ENCODE measurements at places on chromosomes 5 and 9.

DNA sequence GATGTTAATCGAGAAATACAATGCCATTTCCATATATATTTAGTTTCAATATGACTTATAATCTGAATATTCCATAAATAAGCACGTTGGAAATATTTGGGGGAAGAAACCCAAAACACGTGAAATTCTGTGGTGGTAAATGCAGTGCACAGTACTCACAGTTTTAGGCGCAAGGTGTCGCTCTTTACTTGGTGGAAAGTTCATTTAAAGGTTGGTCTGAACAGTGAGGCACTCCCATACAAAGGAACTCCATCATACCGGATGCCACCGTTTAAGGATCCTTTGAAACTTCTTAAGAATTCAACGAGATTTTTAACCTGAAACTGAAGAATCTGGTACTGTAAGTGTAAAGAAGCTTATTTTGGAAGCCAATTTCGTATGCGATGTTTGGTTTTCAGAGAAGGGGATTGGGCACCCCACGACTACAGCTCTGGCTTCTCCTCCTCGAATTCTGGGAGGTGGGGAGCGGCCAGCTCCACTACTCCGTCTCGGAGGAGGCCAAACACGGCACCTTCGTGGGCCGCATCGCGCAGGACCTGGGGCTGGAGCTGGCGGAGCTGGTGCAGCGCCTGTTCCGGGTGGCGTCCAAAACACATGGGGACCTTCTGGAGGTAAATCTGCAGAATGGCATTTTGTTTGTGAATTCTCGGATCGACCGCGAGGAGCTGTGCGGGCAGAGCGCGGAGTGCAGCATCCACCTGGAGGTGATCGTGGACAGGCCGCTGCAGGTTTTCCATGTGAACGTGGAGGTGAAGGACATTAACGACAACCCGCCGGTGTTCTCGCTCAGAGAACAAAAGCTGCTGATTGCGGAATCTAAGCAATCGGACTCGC, at the start of gene PCDHA11:
TSS of gene PCDHA11 (plus strand) at position 237 of the 834 bp plus-strand sequence. CDS start at position 384, 147 bp downstream.
- no peak for DNase-seq

GRCh38 chr9:114060711-114061110, 17.4 kb downstream of the AMBP start:
- no peak for DNase-seq

GRCh38 chr9:133470988-133471387, 7.9 kb downstream of the SLC2A6 start:
- no peak for DNase-seq

- DNase-seq, result no peak
Observed at GRCh38 chr9:110655754-110656641, 12.6 kb upstream of the MUSK start.

- DNase-seq, result no peak
Observed at GRCh38 chr9:93198117-93198837, 14.3 kb downstream of the WNK2 start.

- DNase-seq, result no peak
Observed at GRCh38 chr5:100772006-100772405, 131.1 kb downstream of the ST8SIA4 start.

- DNase-seq, result no peak
Observed at GRCh38 chr5:132478366-132478871, 12.2 kb downstream of the IRF1 start.

GRCh38 chr5:109553846-109554245, 135.9 kb upstream of the MAN2A1 start:
- DNase-seq, result no peak

GRCh38 chr5:97022898-97023297, 87.0 kb downstream of the LNPEP start:
- no peak for DNase-seq

GRCh38 chr5:150573867-150574817, 66.2 kb downstream of the NDST1 start:
- no peak for DNase-seq

DNA sequence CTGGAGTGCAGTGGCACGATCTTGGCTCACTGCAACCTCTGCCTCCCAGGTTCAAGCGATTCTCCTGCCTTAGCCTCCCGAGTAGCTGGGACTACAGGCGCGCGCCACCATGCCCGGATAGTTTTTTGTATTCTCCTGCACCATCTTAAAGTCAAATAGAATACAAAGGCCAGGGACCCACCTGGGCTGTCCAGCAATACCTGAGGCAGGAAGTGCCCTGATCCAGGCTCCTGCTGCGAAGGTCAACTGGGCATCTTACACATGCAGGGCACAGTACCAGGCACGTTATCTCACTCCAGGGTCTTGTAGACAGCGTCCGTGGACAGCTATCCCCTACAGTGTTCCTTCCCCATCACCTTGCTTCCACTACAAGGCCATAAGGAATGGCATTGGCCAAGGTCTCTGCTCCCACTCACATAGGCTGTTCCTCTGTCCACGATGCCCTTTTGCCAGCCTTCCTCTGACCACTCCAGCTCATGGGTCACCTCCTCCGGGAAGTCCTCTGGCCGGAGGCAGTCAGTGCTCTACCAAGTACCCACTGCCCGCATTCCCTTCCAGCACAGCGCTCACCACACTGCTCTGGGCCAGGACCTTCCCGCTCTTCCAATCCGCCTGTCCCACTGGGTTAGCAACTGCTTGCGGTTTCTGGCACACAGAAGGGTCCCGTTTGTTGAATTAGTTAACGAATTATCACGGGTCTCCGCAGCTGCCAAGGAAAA, 978 bp downstream of the P4HA2 start:
- DNase-seq, result no peak

DNA sequence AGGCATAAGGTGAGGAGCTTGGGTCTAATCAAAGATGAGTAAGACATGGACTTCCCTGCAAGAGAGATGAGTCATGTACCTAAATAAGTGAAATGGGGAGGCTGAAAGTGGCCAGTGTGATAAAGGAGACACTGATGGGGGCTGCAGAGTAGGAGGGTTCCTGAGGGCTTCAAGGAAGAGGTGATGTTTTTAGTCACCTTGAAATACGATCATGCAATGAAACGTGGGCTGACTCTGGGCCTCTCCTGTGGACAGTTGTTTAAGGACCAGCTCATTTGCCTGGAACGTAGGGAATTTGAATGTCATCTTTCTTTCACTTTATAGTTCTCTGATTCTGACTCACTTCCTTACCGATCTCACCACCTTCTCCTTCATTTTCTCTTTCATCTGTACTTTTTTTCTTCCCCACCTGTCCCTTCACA, 49.6 kb upstream of the CPLX2 start:
- DNase-seq, result no peak

- no peak for DNase-seq
Observed at GRCh38 chr5:39505791-39506190, 81.0 kb upstream of the DAB2 start.

DNA sequence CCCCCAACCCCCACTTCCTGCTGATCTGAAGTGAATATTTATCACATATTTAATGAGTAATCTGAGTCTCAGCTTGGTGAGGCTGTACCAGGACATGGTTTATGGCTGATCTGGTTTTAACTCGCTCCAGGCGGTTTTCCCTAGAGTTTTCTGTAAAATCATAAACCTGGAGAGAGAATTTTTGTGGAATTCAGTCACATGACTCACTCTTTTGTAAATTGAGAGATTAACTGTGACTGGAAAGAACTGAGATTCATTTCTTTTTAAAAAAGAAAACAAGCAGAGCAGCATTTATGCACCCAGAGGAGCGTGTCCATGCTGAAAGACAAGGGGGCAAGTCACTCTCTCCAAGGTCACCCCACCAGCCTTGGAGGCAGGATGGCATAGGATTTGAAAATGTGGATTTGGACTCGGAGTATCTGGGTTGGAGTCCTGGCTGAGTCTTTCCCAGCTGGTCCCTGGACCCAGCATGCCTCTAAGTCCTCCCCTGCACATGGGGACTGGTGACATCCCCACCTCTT, 81.8 kb downstream of the ZNF618 start:
- no peak for DNase-seq

GRCh38 chr5:170861667-170861916, 226 bp upstream of the RANBP17 start:
- no peak for DNase-seq

DNA sequence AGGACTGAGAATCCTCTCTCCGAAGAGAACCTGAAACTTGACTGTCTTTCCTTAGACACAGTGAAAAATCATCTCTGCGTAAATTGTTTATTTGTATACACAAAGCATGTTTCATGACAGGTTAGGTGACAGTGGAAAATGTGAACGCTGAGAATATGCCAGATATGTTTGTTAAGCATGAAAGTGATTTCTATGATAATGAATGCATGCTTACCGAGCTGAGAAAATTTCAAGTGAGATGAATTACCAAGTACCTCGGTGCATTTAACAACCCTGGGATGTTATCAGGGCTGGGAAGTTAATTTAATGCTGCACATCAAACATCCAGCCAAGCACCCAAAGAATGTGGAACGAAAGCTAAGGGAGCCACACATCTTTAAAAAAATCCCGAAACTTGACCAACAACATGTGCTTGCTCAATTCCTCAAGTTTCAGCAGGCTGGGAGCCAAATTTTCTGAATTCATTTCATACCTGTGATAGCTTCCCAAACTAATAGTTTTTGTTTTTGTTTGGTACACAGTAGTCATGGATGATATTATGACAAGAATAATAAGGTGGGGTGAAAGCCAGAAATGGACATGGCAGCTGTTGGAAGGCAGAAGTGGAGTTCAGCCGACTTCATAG, 336.9 kb downstream of the ARHGEF28 start:
- no peak for DNase-seq

GRCh38 chr5:132243366-132243977, 14.0 kb upstream of the PDLIM4 start:
- no peak for DNase-seq

DNA sequence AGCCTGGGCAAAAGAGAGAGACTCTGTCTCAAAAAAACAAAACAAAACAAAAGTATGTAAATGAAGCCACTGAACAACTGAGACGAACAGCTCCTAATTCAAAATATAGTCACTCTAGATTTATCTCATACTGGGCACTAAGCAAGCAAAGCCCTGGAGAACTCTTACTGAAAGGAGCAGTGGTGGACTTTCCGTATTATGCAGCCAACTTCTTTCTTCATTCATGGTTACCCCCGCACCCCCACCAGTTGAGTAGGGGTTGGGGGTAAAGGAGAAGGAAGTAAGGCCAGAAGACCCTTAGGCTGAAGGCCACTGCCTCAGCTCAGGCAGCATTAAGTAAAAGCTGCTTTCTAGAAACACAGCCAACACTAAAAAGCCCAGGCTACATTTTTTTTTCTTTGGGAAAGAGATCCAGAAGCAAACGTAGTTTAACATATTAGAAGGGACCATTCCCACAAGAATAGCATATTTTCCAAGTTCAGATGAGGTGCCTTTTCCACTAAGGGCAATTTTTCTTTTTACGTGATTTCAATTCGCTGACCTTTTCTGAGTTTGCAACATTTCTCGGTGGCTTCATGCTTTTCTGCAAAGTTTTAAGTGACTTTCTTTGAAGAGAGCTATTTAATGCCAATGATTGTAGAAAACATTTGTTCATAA, 55.3 kb downstream of the MAPKAP1 start:
- DNase-seq, result no peak

DNA sequence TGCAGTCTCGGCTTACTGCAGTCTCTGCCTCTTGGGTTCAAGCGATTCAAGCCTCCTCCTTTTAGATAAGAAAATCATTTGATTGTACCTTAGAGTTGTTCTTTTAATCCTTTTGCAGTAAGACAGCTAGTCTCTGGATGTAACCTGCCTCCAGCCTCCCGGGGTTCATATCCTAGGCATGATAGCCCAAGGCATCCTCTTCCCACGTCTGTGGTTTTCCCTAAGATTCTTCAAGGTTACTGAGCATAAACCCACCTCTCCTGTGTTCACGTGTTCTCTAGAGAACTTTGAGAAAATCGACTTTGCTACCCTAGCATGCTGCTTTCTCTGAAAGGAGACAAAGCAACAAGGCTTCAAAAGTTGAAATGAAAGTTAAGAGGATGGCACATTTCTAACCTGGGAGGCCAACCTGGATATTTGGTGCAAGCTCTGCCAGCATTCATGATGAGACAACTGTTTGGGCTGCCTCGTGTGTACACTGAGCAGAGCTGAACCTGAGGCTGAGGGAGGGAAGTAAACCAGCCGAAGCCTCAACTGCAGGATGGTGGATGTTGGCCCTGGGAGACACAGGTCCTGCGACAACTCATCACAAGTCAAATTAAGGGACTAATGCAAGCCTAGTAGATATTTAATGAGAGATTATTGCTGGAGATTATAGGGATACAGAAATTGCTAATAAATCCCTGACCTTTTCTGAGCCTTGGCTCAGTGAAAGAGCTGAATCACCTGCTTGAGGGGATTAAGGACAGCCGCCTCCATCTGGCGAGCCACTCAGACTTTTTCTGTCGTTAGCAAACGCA, 261.8 kb downstream of the ARHGAP26 start:
- DNase-seq, result no peak

DNA sequence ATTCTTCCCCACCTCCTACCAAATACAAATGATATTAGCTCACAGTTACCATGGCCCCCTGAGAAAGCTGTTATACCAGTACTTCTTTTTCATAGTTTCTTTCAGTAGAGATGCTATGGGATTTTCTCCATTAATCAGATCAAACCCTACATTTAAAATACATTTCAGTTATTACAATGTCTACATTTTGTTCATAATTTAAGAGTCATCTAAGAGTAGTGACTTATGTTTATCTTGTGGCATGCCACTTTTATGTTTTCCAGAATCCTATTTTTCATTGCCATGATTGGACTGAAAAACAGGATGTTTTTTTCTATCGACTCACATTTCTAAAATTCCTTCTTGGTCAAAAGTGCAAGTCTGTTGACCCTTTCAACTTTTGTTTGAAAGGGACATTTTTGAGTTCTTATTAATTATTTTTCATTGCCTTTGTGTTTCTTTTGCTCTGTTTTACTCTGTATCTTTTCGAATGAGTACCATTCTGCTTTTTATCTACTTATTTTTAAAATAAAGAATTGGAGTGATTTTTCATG, 77.4 kb upstream of the ANXA1 start:
- DNase-seq, result no peak

DNA sequence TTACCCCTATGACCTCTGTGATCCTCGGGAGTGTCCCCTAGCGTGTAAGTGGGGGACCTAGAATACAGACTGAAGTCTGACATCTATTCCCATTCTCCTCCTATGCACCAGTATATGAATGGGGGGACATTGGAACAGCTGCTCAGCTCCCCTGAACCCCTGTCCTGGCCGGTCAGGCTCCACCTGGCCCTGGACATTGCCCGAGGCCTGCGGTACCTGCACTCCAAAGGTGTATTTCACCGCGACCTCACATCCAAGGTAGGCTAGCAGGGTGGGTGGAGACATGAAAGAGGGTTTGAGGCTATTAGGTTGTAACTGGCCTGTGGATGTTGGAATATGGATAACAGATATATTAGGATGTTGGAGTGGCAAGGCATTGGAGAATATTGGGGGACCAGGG, 1.7 kb downstream of the TESK1 start:
- DNase-seq, result no peak

GRCh38 chr5:59193616-59194319, 610.9 kb downstream of the RAB3C start:
- DNase-seq, result no peak

GRCh38 chr9:14219850-14220249, 94.1 kb downstream of the NFIB start:
- no peak for DNase-seq

GRCh38 chr9:115400796-115401195, 282.8 kb upstream of the TNC start:
- no peak for DNase-seq

Measured in CD4-positive, alpha-beta T cell treated with Interleukin-12 subunit alpha and Interleukin-12 subunit beta, for 1 hour (primary cell).